ENCODE measurements at places on chromosomes 2 and 18.

- DNase-seq, result peak; percentile 23
These were observed 19.5 kb upstream of the SOS1 start for GRCh38 chr2:39140322-39140847.

DNA sequence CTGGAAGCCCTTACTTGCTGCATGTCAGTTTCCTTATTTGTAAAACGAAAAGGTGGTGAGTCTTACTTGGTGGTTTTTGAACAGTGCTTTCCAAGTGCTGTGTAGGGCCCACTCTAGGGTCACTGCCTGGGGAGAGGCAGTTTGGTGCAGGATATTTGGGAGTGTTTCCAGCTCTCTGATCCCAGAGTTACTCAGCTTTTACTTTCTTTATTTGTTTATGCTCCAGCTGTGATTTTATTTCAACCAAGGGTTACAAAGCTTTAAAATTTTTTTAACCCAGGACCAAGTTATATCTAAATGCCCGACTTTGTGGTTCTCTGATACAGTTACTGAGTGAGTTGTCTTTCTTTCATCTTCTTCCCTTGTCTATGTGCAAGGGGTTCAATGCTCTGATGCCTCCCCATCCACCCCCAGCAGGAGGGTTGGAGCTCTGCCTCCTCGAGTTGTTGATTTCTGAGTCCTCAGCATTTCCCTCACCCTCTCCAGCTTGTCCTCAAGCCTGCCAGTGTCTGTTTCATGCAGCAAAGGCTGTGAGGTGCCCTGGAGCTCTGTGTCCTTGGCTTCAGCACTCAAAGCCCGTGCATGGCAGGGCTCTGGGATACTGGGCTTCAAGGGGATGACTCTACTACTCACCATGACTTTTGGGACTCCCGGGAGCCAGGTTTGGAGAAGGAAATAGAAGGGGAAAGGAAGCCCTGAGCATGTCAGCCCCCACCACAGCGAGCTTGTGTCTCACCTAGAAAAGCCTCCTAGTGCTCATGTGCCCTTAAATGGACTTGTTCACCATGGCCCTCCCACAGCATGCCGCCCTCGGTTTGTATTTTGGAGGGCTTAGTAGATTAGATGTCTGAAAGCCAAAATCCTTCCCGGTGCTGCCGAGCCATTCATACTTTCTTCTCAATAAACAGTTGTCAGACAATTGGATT, 236.8 kb downstream of the SETBP1 start:
- peak; percentile 28 for DNase-seq

GRCh38 chr18:69974365-69974764, 26.7 kb upstream of the CD226 start:
- peak; percentile 25 for DNase-seq

GRCh38 chr18:62549755-62550154, 26.9 kb downstream of the ZCCHC2 start:
- DNase-seq, result no peak

DNA sequence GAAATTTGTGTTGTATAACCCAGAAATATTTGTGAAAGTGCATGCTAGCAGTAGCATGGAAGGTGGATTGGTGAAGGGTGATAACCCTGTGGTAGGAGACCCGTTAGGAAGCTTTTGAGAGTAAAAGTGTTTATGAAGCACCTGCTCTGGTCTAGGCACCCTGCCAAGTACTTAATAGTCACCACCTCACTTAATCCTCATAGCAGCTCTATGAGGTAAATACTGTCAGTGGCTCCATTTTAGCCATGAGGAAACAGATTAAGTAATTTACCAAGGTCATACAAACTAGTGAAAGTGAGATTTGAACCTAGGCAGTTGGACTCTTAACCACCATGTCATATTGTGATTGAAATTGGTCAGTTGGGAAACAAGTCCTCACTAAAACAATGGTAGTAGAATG, 66.8 kb downstream of the TET3 start:
- DNase-seq, result no peak
